ENCODE measurements at places on chromosomes 1 and 21.

DNA sequence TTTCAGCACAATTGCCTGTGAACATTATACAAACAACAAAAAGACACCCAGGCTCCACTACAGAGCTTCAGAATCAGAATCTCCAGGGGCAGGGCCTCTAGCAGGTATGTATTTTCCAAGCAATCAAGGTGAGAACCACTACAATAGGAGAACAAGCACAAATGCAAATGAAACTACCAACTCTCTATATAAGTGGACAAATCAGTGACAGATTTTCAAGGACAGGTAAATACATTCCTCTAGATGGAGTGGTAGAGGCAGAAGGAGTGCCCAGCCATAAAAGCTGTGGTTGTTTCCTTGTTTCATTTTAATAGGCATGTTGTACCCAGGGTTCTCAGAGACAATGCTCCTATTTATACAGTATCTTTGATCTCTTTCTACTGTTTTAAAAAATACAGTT is 20.1 kb upstream of the CCDC17 start:
- no peak for DNase-seq

DNA sequence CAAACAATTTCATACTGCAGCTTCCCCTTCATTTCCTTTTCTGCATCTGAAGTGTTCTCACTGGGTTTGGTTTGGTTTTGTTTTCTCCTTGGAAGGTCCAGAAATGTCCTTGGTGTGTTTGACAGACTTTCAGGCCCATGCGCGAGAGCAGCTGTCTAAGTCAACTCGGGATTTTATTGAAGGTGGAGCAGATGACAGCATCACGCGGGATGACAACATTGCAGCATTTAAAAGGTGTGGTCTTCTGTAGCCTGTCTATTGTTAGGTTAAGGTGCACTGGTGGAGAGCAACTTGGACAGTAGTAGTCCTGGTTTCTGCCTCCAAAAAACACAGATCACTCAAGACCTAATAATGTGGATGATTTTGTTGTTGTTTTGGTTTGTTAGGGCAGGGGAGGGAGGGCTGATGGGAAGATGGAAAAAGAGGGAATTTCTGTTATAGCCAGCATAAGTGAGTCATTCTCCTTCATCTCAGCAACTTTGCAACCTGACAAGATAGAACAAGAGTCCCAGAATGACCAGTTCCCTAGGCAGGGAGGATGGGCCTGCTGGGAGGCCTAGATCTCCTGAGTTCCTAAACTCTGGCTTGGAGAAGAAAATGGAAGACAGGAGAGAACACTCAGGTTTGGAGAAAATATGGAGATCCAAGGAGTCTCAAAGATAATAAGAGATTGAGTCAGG is 12.5 kb downstream of the HAO2 start:
- no peak for DNase-seq

- DNase-seq, result no peak
Observed at GRCh38 chr1:14962407-14962806, 191.1 kb upstream of the TMEM51 start.

GRCh38 chr1:29425631-29426030 is 189.3 kb downstream of the PTPRU start:
- DNase-seq, result no peak

GRCh38 chr1:21689661-21690372 is 20.7 kb upstream of the RAP1GAP start:
- DNase-seq, result no peak

Measured in stimulated activated CD4-positive, alpha-beta T cell treated with anti-CD3 and anti-CD28 coated beads, Interleukin-12 subunit alpha, Interleukin-12 subunit beta, amount 100 ng/mL, for 48 hours (primary cell).